ENCODE measurements at places on chromosomes 7 and 10. TPM values are rescaled to one million over a fixed set of nuclear protein-coding genes. Genes with fewer than 3 reads are reported as not detected.

DNA sequence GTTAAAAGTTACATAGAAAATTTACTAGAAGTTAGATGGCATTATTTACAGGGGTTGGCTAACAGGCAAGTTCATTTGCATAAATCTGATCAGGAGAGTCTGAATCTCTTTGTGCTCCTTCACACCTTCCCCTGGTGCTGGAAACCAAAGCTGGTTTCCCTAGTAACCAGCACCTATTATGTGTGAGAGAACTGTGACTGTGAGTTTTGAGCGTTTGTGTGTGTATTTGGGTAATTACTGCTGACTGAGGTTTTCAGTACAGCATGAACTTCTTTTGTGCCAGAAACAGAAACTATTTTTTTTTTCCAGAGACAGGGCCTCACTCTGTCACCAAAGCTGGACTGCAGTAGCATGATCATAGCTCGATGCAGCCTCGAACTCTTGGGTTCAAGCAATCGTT, 10.3 kb upstream of the IFIT1B start:
- DNase-seq: no peak

GRCh38 chr7:24152877-24153472, 131.0 kb upstream of the NPY start:
- no peak for DNase-seq

DNA sequence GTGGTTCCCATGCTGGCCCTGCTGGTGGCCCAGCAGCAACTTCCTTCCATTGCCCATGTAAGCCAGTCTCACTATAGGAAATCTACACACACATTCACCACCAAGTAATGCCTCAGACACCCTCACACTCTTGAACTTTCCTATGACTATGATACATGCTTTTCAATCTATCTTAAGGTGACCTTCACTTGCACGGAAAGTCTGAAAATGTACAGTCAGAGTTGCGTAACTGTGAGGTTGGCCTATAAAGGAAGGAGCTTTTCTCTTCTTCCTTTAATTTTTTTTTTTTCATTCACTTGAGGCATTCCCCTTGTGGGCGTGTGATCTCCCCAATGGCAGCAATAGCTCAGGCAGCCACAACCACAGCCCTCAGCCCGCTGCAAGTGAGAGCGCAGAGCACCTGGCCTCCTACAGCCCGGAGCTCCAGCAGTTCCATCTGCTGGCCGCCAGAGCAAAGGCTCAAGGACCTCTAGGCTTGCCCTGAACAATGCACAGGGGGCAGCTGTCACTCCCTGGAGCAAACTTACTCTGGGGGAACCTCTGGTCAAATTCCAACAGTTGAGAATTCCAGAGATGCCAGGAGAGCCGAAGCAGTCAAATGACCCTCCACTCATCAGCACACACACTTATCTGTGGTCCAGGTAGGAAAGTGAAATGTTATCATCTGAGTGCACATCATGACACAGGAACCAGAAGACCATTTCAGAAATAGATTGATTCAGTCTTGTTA, 123.1 kb upstream of the ADO start:
- no peak for DNase-seq

- no peak for DNase-seq
Measured at GRCh38 chr10:110548002-110548401, 19.5 kb upstream of the SMC3 start.

The PTPRN2 gene
- 0.50 TPM for total RNA-seq

Data from osteocyte (in vitro differentiated cells).